ENCODE measurements at places on chromosomes 2 and 18.

GRCh38 chr2:160407393-160408172 is 86.0 kb downstream of the RBMS1 start:
- no peak for DNase-seq

DNA sequence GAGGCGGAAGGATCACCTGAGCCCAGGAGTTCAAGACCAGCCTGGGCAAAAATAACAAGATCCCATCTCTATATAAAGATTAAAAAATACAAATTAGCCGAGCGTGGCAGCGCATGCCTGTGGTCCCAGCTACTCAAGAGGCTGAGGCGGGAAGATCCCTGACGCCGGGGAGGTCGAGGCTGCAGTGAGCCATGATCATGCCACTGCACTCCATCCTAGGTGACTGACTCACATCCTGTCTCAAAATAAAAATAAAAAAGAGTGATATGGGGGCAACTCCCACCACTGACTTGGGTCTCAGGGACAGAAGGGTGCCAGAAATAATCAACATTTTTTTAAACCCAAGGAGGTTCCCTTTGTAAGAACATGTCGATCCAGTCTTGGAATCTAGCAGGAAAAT is 37.6 kb downstream of the ZNF516 start:
- DNase-seq = no peak

GRCh38 chr2:38615237-38615636 is 12.5 kb upstream of the HNRNPLL start:
- no peak for DNase-seq

GRCh38 chr2:28269019-28269784 is 123.5 kb upstream of the FOSL2 start:
- DNase-seq = no peak

GRCh38 chr2:192579965-192580700 is 385.4 kb upstream of the TMEFF2 start:
- DNase-seq = no peak

- DNase-seq = no peak
These were observed 175.2 kb upstream of the NOL4 start for GRCh38 chr18:34399892-34400291.
